HuH-7.5 (cell line): ENCODE measurements at places on chromosomes 11 and 22.

DNA sequence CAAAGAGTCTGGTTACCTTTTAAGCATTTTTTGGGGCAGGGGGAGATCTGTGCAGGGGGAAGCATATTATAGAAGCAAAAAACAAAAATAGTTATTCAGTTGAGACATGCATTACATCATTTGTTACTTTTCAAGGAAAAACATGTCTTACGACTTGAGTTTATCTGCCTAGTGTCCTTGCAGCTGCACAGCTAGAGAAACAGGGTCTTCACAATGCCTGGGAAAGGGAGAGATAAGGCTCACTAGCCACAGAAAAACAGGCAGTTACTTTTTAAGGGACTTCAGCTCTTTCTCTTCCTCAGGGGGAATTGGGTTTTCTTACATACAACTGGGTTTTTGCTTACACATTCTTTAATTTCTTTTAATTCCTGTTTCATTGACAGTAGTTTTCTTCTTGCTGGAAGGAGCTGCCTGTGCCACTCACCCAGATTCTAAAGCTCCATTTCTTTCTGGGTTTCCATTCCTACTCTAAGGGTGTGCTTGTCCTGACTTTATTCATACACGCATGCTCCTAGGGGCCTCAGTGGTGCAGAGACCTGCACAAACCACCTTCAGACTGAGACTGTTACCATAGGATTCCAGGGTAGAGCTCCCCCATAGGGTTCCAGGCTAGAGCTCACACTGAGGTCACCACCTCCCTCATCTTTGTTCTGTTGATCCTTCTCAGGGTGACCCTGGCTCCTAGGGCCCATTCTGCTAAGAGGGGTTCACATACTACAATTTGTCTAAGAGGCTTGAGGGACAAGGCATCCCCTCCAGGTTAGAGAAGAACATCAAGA, 14.7 kb upstream of the UBQLNL start:
- no peak for DNase-seq

DNA sequence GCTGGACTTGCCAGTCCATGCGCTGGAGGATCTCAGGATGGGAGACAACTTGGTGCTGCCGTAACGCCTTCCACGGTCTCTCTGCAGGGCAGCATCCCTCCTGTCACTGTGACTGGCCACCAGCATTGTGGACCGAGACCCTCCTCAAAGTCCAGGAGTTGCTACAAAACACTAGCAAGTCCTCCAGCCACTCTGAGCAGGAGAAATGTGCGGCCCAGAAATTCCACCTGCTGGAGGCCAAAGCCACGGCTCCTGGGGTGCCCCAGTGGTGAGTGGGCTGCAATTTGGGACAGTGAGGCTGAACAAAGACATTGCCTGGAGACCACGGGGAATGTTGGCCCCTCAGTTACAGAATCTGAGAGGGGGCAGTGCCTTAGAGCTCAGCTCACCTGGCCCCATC, 6.9 kb upstream of the DSCAML1 start:
- no peak for DNase-seq

- no peak for DNase-seq
These were observed 19.5 kb upstream of the RASSF10 start for GRCh38 chr11:12989428-12990161.

DNA sequence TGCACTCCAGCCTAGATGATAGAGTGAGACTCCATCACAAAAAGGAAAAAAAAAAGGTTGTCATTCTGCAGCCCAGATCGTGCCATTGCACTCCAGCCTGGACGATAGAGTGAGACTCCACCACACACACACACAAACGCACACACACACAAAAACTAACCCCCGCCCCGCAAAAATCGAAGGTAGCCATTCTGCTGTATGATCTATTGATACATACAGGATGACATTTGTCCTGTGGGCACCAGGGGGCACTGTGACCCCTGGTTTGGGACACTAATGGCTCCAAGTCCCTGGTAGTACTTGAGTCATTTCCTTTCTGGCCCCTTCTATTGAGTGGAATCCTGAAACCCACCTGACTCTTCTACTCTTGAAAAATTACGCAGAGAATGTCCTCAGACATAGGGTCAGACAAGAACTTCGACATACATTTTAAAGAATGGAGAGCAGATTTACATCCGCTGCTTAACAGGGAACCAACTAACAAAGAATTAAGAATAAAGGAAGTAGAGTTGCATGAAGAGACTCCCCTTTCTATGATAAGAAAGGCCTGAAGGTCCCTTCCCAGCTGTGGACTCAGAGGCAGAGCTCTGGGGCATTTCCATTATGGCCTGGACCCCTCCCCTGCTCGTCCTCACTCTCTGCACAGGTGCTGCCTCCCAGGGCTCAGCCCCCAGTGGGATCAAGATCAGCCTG, 35.0 kb upstream of the PRAME start:
- DNase-seq: peak; percentile 23

- no peak for DNase-seq
These were observed 231.2 kb downstream of the NTM start for GRCh38 chr11:131601586-131601985.

- DNase-seq: no peak
These were observed 33.4 kb downstream of the GRAMD4 start for GRCh38 chr22:46653596-46653995.
